ENCODE measurements at places on chromosomes 1 and 21. TPM values are rescaled to one million over a fixed set of nuclear protein-coding genes. Genes with fewer than 3 reads are reported as not detected.

Gene KRTAP21-2
- not detected for total RNA-seq

Gene SAMD13
- total RNA-seq: 2.9 TPM

Gene PPIAL4G
- not detected for total RNA-seq

Gene SLC39A1
- 70.4 TPM for total RNA-seq

Gene ADAM30
- not detected for total RNA-seq

Gene SPRR1A
- not detected for total RNA-seq

Gene KIAA0319L
- 17.9 TPM for total RNA-seq

Gene S100A1
- total RNA-seq: 5.1 TPM

Gene FCAMR
- total RNA-seq: not detected

Gene PRKAA2
- total RNA-seq: 0.84 TPM

Gene KRTAP15-1
- not detected for total RNA-seq

Gene PGLYRP4
- total RNA-seq: not detected

Gene FLG
- under 0.01 TPM for total RNA-seq

Gene HFM1
- total RNA-seq: not detected

Gene SYT14
- 1.1 TPM for total RNA-seq

Gene CORT
- not detected for total RNA-seq

Gene AIRE
- total RNA-seq: 0.10 TPM

Gene DCST1
- total RNA-seq: not detected

Gene DCST2
- not detected for total RNA-seq

Gene S100A14
- not detected for total RNA-seq

Gene MAP1LC3C
- 0.20 TPM for total RNA-seq

Gene RBP7
- total RNA-seq: not detected

Gene FOXD3
- 0.96 TPM for total RNA-seq

Gene SAMSN1
- total RNA-seq: 0.12 TPM

Gene IL22RA1
- 2.3 TPM for total RNA-seq

Gene RIMS3
- 0.84 TPM for total RNA-seq

Gene TRIM58
- 2.2 TPM for total RNA-seq

Gene HENMT1
- 13.7 TPM for total RNA-seq

Gene TEDDM1
- not detected for total RNA-seq

Gene PCBP3
- total RNA-seq: 8.4 TPM

Gene ANKRD34A
- 1.3 TPM for total RNA-seq

Gene SPRR5
- total RNA-seq: not detected

Gene CASZ1
- total RNA-seq: 0.20 TPM

Gene GON4L
- total RNA-seq: 13.0 TPM

Gene DNAH14
- total RNA-seq: 19.7 TPM

Gene IQGAP3
- 35.5 TPM for total RNA-seq

Gene HSPB7
- 7.1 TPM for total RNA-seq

Gene LCE3E
- not detected for total RNA-seq

Gene FMOD
- total RNA-seq: not detected

Gene SLC22A15
- total RNA-seq: 0.60 TPM

Gene ARHGEF11
- 12.5 TPM for total RNA-seq

Gene F13B
- total RNA-seq: not detected

Data from RPMI7951 (cell line).